ENCODE measurements at places on chromosomes 1 and 21.

- DNase-seq: no peak
Observed at GRCh38 chr21:38486221-38486620, 12.1 kb downstream of the ERG start.

GRCh38 chr21:28884481-28884880, 108.2 kb downstream of the LTN1 start:
- peak; percentile 44 for DNase-seq

GRCh38 chr1:221612047-221612777, 129.7 kb downstream of the DUSP10 start:
- DNase-seq: no peak

DNA sequence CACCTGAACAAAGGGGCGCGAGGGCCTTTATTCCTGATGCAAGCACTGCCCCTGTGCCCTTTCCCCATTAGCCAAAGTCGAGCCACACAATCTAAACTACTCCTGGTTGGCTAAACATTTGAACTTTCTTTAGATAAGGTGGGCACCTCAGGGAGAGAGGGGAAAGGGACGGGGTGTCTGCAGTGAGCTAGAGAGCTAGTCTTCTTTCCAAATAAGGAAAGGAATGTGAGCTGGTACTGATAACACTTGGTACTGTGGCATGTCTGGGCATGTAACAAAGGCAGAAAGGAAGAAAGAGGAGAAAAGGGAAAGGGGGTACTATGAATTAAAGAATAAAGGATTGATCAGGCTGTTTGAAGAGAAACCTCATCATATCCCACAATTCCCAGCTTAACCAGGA, 62.8 kb downstream of the OVGP1 start:
- no peak for DNase-seq
